Mammary microvascular endothelial cell (primary cell): ENCODE measurements at places on chromosomes 3 and 15. TPM values are rescaled to one million over a fixed set of nuclear protein-coding genes. Genes with fewer than 3 reads are reported as not detected.

Gene TKT
- 544 and 550 TPM in 2 replicates for total RNA-seq

Gene COL6A5
- total RNA-seq, result not detected in 2 replicates

Gene SLMAP
- total RNA-seq, result 38.8 and 43.1 TPM in 2 replicates

Gene CCDC39
- not detected in 2 replicates for total RNA-seq

Gene STRC
- total RNA-seq, result not detected in 2 replicates

Gene GOLGA8R
- total RNA-seq, result 0.20 TPM in 1 of 2 replicates, not detected in the other

Gene PLA2G4D
- total RNA-seq, result not detected in 2 replicates

Gene RTP3
- total RNA-seq, result not detected in 2 replicates

Gene SMAD6
- 24.8 and 25.6 TPM in 2 replicates for total RNA-seq

Gene SNRPA1
- total RNA-seq, result 65.8 and 70.2 TPM in 2 replicates

Gene ACOX2
- not detected in 2 replicates for total RNA-seq

Gene AQP9
- total RNA-seq, result not detected in 2 replicates

Gene RAB6B
- total RNA-seq, result 1.1 and 1.2 TPM in 2 replicates

Gene GALNT15
- 4.4 and 5.3 TPM in 2 replicates for total RNA-seq

Gene ADAMTS17
- 0.10 TPM in 1 of 2 replicates, not detected in the other for total RNA-seq

Gene ADAMTS7
- total RNA-seq, result 15.2 and 17.3 TPM in 2 replicates

Gene BOC
- 0.27 and 0.34 TPM in 2 replicates for total RNA-seq

Gene HDDC3
- total RNA-seq, result 38.9 and 40.5 TPM in 2 replicates

Gene ITGA11
- total RNA-seq, result 0.27 and 1.3 TPM in 2 replicates

Gene SPTSSB
- not detected in 2 replicates for total RNA-seq

Gene CLDND1
- 90.1 and 108 TPM in 2 replicates for total RNA-seq

Gene LSAMP
- total RNA-seq, result not detected in 2 replicates

Gene CTXND1
- total RNA-seq, result not detected in 2 replicates

Gene GABRG3
- not detected in 2 replicates for total RNA-seq

Gene XCR1
- total RNA-seq, result not detected in 2 replicates

Gene ZNF860
- total RNA-seq, result 0.89 and 1.6 TPM in 2 replicates

Gene PPP1R14D
- not detected in 2 replicates for total RNA-seq

Gene TMEM40
- total RNA-seq, result not detected in 2 replicates

Gene TAGLN3
- total RNA-seq, result not detected in 2 replicates

Gene RASGRP1
- under 0.01 and 0.05 TPM in 2 replicates for total RNA-seq

Gene TUSC7
- total RNA-seq, result not detected in 2 replicates

Gene FAM3D
- not detected in 2 replicates for total RNA-seq

Gene LRRN1
- total RNA-seq, result not detected in 2 replicates

Gene LXN
- 50.4 and 57.5 TPM in 2 replicates for total RNA-seq

Gene A4GNT
- total RNA-seq, result not detected in 2 replicates

Gene SERINC4
- 0.05 TPM in 1 of 2 replicates, not detected in the other for total RNA-seq

Gene PCOLCE2
- not detected in 2 replicates for total RNA-seq

Gene TIGIT
- not detected in 2 replicates for total RNA-seq

Gene SIDT1
- total RNA-seq, result under 0.01 TPM in 1 of 2 replicates, not detected in the other
